ENCODE measurements at places on chromosomes 6 and 20. TPM values are rescaled to one million over a fixed set of nuclear protein-coding genes. Genes with fewer than 3 reads are reported as not detected.
A peak's percentile ranks its signal among the peaks of the same experiment; 100 is the strongest.

GRCh38 chr6:72035486-72035885 lies 149.1 kb downstream of the RIMS1 start:
- no peaks in the 10 kb centered on the region for H3K36me3 ChIP-seq
- no peak for DNase-seq
- H3K27me3 ChIP-seq, result no peaks in the 10 kb centered on the region
- H3K4me1 ChIP-seq, result no peaks in the 10 kb centered on the region

GRCh38 chr6:100719883-100720682 lies 161.0 kb downstream of the ASCC3 start:
- peak; percentile 41 for DNase-seq
- no peaks in the 10 kb centered on the region for H3K4me1 ChIP-seq
- no peaks in the 10 kb centered on the region for H3K27me3 ChIP-seq
- H3K36me3 ChIP-seq, result 0 out of 2 replicates have a peak, but pooled peaks cover 1% of the 10 kb centered on the region

DLL1 gene
- under 0.01 TPM for total RNA-seq

KCNB1 gene
- total RNA-seq, result not detected

DNA sequence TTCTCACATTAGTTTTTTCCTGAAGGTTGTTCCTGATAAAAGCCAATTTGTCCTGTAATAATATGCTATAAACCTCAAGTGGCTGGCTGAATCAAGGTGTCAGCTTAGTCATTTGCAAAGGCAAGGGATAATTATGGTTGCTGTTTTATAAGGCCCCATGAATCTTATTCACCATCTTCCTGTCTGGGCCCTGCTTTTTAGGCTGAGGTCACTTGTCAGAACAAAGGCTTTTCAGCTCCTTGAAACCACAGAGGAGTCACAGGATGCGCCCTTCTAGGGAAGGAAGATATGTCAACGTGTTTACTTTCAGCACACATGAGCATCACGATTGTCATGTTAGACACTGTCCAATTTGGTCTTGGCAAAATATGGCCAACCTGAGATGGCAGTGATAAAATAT lies 64.8 kb upstream of the NAA20 start:
- no peak for DNase-seq
- H3K27me3 ChIP-seq, result no peaks in the 10 kb centered on the region
- peaks cover 3% of the 10 kb centered on the region for H3K4me1 ChIP-seq
- no peak overlapping the region for H3K4me3 ChIP-seq

ROS1 gene
- under 0.01 TPM for total RNA-seq

- no peak overlapping the region for H3K4me3 ChIP-seq
- no peaks in the 10 kb centered on the region for H3K4me1 ChIP-seq
- no peak for DNase-seq
- no peaks in the 10 kb centered on the region for H3K27me3 ChIP-seq
- no peak overlapping the region for H3K27ac ChIP-seq
Measured at GRCh38 chr6:78500299-78501089, 366.9 kb upstream of the IRAK1BP1 start.

- H3K4me3 ChIP-seq, result no peak overlapping the region
- H3K36me3 ChIP-seq, result 0 out of 2 replicates have a peak, but pooled peaks cover 1% of the 10 kb centered on the region
- no peaks in the 10 kb centered on the region for H3K27me3 ChIP-seq
- no peaks in the 10 kb centered on the region for H3K4me1 ChIP-seq
- no peak overlapping the region for H3K27ac ChIP-seq
- DNase-seq, result no peak
Measured at GRCh38 chr6:119267126-119267905, 82.2 kb downstream of the MAN1A1 start.

PLCB4 gene
- total RNA-seq, result 28.3 TPM

Measured in IMR-90 (cell line).